ENCODE measurements at places on chromosomes 11 and 22.

GRCh38 chr11:77087723-77088225 is 14.9 kb upstream of the OMP start:
- DNase-seq = no peak

DNA sequence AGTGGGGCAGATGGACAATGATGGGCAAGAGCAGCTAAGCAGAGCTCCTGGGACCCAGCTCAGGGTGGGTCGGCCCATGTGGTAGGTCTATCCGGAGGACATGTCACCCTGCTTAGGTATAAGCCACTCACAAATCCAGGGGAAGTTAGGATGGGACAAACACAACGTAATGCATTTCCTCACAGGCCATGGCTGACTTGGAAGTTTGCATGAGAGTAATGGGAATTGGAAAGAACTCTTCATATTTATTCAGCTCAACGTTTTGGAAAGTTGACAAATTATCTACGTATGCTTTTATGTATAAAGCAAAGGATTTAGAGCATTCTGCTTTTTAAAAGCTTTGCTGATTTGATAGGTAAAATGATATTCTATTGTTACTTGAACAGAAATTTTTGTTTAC is 74.9 kb downstream of the SMCO4 start:
- DNase-seq = no peak

- no peak for DNase-seq
These were observed 184.0 kb downstream of the TBC1D22A start for GRCh38 chr22:46946383-46946962.

GRCh38 chr11:32002311-32002710 is 88.6 kb upstream of the RCN1 start:
- DNase-seq = no peak

DNA sequence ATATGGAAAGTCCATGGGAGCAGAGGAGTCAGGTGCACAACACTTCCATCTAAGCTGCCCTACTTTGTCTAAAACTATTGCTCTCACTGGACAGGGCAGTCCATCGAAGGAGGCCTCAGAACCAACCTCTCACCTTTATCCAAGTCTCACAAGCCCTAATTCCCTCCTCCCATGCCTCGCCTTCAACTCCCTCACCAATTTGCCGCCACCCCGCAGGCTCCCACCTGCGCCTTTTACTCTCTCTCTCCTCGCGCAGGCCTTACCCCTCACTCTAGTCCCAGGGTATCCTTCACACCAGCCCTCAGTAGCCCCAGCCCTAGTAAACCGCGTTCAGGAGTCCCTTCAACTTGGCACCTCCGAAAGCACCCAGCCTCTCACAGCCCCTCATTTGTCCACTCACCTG is 451 bp downstream of the FHIP1B start:
- no peak for DNase-seq

- no peak for DNase-seq
These were observed 47.2 kb downstream of the CCDC83 start for GRCh38 chr11:85902353-85902752.

DNA sequence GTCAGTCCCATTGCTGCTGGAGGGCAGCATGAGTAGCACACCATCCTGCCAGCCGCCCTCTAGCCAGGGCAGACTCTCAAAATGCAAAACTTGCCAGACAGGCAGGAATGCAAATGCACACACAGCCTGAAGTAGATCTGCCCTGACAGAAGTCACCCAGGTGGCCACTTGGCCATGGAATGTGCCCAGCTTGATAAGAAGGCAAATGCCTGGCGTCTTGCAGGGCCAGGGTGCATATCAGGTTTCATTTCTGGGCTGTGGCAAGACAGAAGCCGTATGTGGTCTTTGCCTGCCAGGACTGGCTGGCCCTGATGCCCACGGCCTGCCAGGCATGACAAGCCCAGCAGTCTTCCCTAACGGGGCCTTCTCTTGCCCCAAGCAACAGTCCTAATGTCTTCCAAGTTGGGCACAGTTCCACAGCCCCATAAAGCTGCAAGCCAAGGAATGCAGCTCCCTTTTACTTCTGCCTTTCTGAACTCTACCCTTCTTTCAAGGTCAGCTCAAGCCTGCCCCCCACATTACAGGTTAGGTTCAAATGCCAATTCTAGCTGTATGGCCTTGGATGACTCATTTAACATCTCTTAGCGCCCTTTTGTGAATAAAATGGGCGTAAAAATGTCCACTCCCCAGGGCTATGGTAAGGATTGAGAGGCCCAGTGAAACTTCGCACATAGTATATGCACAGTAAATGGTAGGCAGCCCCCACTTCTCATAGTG is 29.7 kb downstream of the POU2AF3 start:
- DNase-seq = no peak

- peak; percentile 46 for DNase-seq
These were observed 13.7 kb upstream of the ST3GAL4 start for GRCh38 chr11:126341760-126342161.

DNA sequence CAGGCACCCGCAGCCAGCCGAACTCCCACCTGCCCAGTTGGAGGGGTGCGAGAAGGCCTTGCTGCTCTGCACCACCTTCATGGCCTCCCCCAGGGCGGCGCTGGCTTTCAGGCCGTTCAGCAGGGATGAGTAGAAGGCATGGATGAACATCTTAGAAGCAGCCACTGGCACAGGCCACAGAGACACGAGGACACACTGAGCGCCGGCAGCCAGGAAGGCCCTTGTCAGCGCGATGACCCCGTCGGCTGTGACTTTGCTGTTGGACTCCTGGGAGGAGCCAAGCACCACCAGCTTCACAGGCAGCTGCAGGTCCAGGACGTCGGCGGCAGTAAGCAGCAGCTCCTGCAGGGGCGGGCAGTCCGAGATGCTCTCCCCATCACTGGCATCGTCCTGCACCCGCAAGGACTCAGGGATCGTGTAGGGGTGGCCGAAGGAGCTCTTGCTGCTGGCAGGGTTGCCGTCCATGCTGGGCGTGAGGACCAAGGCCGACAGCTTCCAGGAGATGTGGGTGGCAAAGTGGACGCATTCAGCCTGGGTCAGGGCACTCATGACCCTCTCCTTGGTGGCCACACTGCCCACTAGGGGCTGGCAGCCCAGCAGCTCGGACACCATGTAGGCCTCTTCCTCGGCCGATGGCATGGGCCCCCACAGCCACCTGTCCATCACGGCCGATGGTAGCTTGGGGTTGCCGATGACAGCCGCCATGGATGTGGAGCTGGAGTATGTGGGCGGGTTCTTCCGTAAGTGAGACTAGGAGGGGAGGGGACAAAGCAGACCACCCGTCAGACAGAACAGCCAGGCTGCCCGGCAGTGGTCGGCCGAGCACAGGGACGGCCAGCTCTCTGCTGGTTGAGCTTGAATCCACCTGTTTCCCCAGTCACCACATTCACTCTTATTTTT is 79.7 kb upstream of the PITPNB start:
- no peak for DNase-seq

- no peak for DNase-seq
These were observed 2.8 kb downstream of the GALNT18 start for GRCh38 chr11:11618973-11619435.

GRCh38 chr11:32451808-32452207 is 16.5 kb upstream of the WT1 start:
- DNase-seq = no peak

GRCh38 chr22:25069758-25070481 is 117.4 kb downstream of the KIAA1671 start:
- DNase-seq = no peak

DNA sequence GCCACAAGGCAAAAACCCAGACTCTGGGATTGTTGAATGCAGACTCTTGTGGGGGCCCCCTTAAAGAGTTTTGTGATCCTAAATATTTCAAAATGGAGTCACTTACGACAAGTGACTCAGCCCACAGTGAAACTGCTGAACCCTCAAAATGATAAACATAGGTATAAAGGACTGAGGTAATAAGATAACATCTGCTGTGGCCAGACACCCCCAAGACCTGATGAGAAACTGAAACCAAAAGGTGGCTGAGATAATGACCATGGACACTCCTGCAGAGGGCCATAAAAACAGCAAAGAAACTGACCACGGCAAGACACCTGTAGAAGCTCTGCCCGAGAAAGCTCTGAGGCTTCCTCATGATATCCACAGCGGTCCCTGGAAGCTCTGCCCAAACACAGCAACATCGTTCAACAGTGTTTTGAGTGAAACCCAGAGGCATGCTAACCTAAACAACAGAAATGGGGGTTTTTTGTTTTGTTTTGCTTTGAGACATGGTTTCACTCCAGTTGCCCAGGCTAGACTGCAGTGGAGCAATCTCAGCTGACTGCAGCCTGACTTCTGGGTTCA is 1.6 kb upstream of the PLAAT4 start:
- no peak for DNase-seq

GRCh38 chr22:49627217-49628181 is 200.2 kb downstream of the BRD1 start:
- DNase-seq = no peak

DNA sequence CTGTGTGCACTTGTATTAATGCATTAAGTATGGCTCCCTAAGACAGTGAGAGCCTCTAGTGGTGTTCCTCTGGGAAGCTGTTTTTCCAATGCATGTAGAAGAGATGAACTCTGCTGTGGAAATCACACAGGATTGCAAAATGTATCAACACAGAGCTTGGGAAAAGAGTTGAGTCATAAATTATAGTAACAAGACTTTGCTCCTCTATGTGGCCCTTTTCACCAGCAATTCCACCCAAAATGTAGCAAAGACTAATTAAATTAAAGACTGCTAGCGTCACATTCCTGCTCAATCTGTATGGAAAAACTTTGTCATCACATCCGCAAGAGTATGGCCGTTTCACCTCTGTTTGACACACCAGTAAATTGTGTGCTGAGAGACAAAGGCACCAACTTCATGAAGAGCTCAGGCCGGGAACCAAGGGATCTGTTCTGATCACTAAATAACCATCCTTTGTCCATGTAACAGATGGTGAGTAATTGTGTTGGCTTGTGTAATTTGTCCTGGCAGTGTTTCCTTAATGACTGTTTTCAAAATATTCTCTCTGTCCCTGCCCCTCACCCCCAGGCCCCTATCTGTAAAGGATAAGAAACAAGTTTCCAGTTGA is 209.2 kb upstream of the SORL1-AS1 start:
- DNase-seq = no peak

DNA sequence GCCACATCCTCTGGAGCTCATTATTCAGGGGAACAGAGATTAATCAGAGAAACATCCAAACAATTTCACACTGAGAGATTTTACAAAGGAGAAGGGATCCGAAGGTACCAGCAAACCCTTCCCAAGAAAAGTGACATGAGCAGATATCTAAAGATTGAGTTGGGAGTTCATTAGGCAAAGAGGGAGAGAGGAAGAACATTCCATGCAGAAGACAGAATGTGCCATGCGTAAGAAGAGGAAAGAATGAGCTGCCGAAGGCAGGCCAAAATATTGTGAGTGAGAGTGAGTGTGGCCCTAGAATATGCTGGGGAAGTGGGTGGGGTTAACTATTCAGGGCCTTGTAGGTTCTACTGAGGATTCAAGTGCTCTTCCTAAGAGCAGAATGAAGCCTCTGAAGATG is 50.0 kb upstream of the LYVE1 start:
- DNase-seq = no peak

DNA sequence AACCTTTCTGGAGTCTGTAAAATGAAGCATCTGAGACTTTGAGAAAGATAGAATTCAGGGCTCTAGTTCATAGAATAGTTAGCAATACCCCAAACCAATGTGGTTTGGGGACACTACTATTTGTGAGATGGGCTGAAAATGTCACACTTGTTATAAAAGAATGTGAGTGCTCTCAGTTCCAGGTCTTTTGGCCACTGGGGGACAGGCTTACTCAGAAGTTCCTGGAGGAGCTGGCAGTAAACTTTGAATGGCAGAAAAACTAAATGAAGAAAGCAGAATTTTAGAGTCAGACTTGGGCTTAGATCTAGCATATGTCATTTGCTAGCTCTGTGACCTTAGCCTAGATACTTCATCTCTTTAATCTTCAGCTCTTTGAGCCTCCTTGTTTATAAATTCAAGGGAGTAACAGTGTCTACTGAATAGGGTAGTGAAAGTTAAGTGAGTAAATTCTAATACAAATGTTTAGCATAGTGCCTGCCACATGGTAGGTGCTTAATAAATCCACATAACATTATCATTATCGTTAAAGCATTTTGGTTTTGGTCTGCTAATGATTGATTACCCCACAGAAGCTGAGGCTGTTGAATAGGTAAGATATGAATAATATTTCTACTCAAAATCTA is 3.7 kb downstream of the LYVE1 start:
- no peak for DNase-seq

DNA sequence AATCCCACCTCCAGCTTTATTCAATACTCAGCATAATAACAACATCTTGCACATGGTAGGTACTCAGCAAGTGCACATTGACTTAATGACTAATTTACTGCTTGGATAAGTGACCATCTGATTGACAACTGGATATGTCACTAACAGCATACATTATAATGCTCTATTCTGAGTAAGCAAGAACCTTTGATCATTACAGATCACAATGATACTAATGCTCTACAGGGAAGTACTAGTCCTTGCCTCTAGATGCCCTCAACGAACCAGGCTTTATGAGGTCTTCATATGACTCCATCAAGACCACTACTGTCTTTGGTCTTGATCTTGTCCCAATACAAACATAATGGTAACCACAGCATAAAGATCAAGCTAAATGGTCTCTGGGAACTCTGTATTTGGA is 167.6 kb upstream of the MTMR2 start:
- DNase-seq = no peak

GRCh38 chr22:48055827-48056226 is 1293.4 kb downstream of the TBC1D22A start:
- no peak for DNase-seq

- DNase-seq = no peak
These were observed 102.4 kb upstream of the FSHB start for GRCh38 chr11:30128269-30128932.

- DNase-seq = no peak
These were observed 229.6 kb downstream of the SWAP70 start for GRCh38 chr11:9893474-9893873.

DNA sequence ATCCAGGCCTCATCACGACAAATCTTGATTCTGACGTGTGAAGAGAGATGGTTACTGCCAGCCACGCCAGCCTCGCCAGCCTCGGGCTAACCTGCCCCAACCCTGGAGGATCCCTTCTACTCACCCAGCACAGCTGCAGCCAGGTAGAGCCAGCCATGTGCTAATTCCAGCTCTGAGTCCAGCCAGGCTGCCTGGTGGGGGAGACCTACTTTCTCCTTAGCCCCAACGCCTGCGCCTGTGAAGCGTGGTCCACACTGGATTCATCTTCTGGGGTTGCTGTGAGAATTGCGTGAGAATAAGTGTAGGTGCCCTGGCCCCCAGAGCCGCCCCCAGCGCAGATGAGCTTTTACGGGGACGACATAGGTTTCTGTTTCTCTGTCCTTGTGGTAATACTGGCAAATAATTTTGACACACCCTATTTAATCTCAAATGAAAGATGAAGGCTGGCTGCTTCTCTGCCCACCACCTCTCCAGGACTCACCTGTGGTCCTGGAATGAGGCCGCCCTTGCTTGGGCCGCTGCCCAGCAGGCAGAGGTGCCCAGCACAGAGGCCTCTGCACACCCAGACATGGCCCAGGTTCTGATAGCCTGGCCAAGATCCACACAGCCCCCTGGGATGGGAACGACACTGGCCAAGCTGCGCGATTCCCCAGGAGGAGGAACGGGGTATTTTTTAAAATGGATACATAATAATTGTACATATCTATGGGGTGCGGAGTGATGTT is 528.4 kb downstream of the TBC1D22A start:
- no peak for DNase-seq

GRCh38 chr11:33211153-33211552 is 46.0 kb upstream of the HIPK3 start:
- DNase-seq = no peak

All from keratinocyte (primary cell).